PC-9 (cell line): ENCODE measurements at places on chromosomes 6 and 20.

GRCh38 chr6:14750059-14750661 is 495.7 kb upstream of the JARID2 start:
- H3K27ac ChIP-seq = no peak overlapping the region
- H3K4me1 ChIP-seq = 0 out of 2 replicates have a peak, but pooled peaks cover 4% of the 10 kb centered on the region
- H3K36me3 ChIP-seq = no peaks in the 10 kb centered on the region
- no peak for DNase-seq
- no peaks in the 10 kb centered on the region for H3K27me3 ChIP-seq

GRCh38 chr6:31356216-31356945 is 598 bp downstream of the HLA-B start:
- no peaks in the 10 kb centered on the region for H3K36me3 ChIP-seq
- H3K27ac ChIP-seq = no peak overlapping the region
- peaks cover 16% of the 10 kb centered on the region for H3K27me3 ChIP-seq

GRCh38 chr20:44858606-44859360 is 26.7 kb upstream of the YWHAB start:
- no peak overlapping the region for H3K27ac ChIP-seq
- no peak for DNase-seq
- no peak overlapping the region for H3K4me3 ChIP-seq
- peaks cover 15% of the 10 kb centered on the region for H3K4me1 ChIP-seq

GRCh38 chr6:34993213-34993612 is 104.2 kb downstream of the ANKS1A start:
- H3K36me3 ChIP-seq = peaks cover 29% of the 10 kb centered on the region
- no peak for DNase-seq
- H3K4me1 ChIP-seq = no peaks in the 10 kb centered on the region
- H3K27me3 ChIP-seq = no peaks in the 10 kb centered on the region

- DNase-seq = no peak
- H3K27me3 ChIP-seq = no peaks in the 10 kb centered on the region
- no peaks in the 10 kb centered on the region for H3K36me3 ChIP-seq
- H3K4me3 ChIP-seq = no peak overlapping the region
- H3K4me1 ChIP-seq = peaks cover 45% of the 10 kb centered on the region
Observed at GRCh38 chr20:50341880-50342637, 151.4 kb downstream of the CEBPB start.

- no peaks in the 10 kb centered on the region for H3K27me3 ChIP-seq
- no peak overlapping the region for H3K27ac ChIP-seq
- H3K4me1 ChIP-seq = peaks cover 12% of the 10 kb centered on the region
Observed at GRCh38 chr6:35501784-35502183, 4.9 kb upstream of the TEAD3 start.

DNA sequence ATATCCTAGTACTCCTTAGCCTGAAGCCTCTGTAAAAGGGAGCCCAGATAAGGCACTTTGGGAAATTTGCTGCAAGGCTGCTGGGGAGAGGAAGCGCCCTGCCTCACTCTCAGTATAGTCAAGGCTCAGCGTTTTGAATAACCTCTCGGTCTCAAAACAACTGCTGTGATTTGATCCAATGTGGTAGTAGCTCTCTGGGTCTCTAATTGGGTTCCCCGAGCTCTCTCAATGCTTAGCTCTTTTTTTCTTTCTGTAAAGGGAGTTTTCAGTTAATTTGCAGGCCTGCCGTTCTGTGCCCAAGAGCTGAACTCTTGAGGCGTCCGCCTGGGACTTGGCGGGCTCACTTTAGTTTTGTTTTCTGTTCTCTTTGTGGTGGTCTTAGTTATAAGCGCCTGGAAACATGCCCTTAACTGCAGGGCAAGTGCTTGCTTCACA is 41.2 kb downstream of the ZHX3 start:
- no peak for DNase-seq
- H3K36me3 ChIP-seq = no peaks in the 10 kb centered on the region
- H3K27ac ChIP-seq = no peak overlapping the region
- no peaks in the 10 kb centered on the region for H3K4me1 ChIP-seq
- no peak overlapping the region for H3K4me3 ChIP-seq
- no peaks in the 10 kb centered on the region for H3K27me3 ChIP-seq

DNA sequence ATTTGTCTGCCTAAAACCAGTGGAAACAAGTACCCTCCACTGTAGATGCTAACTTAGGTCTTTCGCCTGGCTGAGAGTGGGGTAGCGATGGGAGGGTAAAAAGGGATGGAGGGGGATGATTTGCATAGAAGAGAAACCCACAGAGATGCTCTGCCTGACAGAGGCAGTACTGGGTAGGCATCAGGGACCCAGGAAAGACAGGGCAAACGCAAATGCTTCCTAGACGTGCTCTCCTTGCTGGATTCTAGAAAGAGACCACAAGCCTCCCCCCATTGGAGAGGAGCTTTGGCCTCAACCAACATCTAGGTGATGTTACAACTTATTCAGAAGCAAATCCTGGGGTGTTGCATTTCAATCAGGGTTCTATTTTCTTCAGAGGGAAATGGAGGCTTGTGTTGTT is 3.2 kb downstream of the OLIG3 start:
- H3K27ac ChIP-seq = no peak overlapping the region
- no peaks in the 10 kb centered on the region for H3K36me3 ChIP-seq
- no peak overlapping the region for H3K4me3 ChIP-seq
- no peak for DNase-seq

DNA sequence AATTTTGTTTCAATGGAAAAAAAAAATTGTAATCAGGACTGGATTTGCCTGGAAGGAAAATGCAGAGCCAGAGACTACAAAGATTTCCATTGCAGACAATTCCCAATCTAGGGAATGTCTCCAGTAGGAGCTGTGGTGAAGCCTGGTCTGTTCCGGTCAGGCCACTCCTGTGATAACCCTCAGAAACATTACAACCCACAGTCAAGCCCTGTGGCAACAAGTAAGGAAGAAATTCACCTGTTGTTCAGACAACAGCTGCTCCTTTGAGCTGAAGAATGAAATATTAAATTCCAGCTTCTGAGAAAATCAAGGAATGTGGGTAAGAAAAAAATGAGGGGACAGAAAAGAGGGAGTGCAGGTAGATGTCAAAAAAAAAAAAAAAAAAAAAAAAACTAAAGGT is 8.0 kb downstream of the PRKN start:
- no peaks in the 10 kb centered on the region for H3K36me3 ChIP-seq
- no peak for DNase-seq
- no peak overlapping the region for H3K4me3 ChIP-seq
- no peaks in the 10 kb centered on the region for H3K4me1 ChIP-seq
- no peak overlapping the region for H3K27ac ChIP-seq

DNA sequence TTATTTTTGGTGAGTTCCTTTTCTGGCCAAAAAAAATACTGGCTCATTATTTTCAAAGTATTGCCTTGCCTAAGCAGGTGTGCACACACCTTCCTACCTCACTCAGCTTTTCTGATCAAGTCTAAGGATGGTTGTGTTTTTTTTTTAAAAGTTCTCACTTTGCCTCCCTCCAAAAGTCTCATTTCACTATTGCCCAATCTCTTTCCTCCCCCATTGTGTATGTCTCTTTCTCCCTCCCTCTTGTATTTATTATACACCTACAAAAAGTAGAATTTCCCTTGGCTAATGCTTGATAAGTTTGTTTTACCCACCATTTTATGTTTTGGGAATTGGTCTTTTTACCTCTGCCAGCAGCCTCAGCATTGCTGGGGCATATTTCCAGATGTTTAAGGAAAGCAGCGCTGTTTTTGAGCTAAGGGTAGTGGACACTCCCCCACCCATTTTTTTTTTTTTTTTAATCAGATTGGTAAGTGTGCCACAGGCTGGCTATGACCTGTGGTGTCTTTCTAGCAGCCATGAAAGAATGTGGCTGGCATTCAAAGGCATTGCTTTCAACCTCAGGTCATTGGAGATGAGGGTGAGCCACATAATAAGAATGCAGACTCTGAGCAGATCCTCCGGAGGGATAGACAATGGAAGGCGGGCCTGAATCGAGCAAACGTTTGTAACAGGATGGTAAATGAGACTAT is 668.6 kb downstream of the UTRN start:
- H3K27ac ChIP-seq = peak overlapping the region; percentile 37; the same call in 1 of the 2 replicates
- peak; percentile 76 for DNase-seq
- peaks cover 22% of the 10 kb centered on the region for H3K4me1 ChIP-seq
- no peaks in the 10 kb centered on the region for H3K36me3 ChIP-seq

- no peaks in the 10 kb centered on the region for H3K4me1 ChIP-seq
- H3K27ac ChIP-seq = no peak overlapping the region
- DNase-seq = no peak
- no peak overlapping the region for H3K4me3 ChIP-seq
- H3K36me3 ChIP-seq = no peaks in the 10 kb centered on the region
Observed at GRCh38 chr6:66210964-66211363, 503.9 kb upstream of the EYS start.

DNA sequence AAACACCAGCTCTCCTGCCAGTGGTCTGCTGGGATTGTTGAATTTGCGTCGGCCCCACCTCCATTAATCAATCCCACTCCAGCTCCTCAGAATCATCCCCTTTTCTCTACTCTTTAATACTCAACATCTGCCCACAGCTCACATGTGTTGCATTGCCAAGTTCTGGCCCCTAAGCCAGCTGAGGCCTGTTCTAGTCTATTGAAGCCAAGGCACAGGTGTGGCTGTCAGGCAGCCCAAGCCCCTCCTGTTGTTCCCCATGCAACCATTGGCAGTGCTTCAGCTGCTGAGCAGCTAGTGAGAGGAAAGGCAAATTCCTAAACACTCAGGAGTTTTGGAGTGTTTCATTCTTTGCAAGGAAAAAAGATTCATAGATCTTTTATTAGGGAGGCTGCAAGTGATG is 128.0 kb upstream of the NT5E start:
- no peaks in the 10 kb centered on the region for H3K36me3 ChIP-seq
- H3K4me3 ChIP-seq = no peak overlapping the region
- DNase-seq = no peak
- no peaks in the 10 kb centered on the region for H3K4me1 ChIP-seq
- no peak overlapping the region for H3K27ac ChIP-seq

GRCh38 chr6:156808287-156808686 is 31.1 kb downstream of the ARID1B start:
- H3K4me1 ChIP-seq = no peaks in the 10 kb centered on the region
- no peak overlapping the region for H3K4me3 ChIP-seq
- no peaks in the 10 kb centered on the region for H3K36me3 ChIP-seq
- no peak overlapping the region for H3K27ac ChIP-seq

- no peak for DNase-seq
- no peaks in the 10 kb centered on the region for H3K27me3 ChIP-seq
- H3K27ac ChIP-seq = no peak overlapping the region
- H3K36me3 ChIP-seq = no peaks in the 10 kb centered on the region
- no peaks in the 10 kb centered on the region for H3K4me1 ChIP-seq
Observed at GRCh38 chr6:113921299-113921904, 49.5 kb downstream of the HDAC2 start.

DNA sequence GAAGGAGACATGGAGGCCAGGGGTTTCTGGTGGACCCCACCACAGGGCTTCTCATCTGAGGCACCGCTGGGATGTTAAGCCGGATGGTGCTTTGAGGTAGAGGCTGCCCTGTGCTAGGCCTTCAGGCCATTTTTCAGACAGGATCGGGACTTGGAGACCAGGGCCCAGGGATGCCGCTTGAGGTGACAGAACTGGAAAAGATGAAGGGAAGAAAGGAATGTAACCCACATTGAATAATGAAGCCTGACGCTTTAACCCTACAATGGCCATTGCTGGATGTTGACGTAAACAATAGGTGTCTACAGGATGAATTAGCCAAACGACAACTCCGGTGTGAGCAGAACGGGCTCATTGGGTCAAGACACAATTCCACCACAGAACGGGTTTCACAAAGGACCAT is 62.5 kb downstream of the CEBPB start:
- H3K36me3 ChIP-seq = no peaks in the 10 kb centered on the region
- H3K4me1 ChIP-seq = peaks cover 97% of the 10 kb centered on the region
- DNase-seq = no peak
- H3K27ac ChIP-seq = peak overlapping the region; percentile 99

DNA sequence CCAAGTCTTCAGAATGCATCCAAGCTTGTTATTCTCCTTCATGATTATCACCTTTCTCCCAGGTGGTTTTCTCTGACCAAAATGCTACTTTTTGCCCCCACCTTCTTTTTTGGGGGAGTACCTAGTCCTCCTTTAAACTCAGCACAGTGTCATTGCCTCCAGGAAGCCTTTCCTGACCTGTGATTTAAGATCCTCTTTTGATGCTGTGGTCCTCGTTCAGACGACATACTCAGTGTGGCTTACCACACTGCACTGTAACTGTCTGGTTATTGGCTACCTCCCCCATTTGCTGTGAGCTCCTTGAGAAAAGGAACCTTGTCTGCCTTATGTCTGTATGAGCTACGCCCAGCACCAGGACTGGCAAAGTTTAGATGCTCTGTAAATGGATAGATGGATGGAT is 14.6 kb downstream of the SAYSD1 start:
- no peak overlapping the region for H3K4me3 ChIP-seq
- H3K4me1 ChIP-seq = no peaks in the 10 kb centered on the region
- DNase-seq = no peak

DNA sequence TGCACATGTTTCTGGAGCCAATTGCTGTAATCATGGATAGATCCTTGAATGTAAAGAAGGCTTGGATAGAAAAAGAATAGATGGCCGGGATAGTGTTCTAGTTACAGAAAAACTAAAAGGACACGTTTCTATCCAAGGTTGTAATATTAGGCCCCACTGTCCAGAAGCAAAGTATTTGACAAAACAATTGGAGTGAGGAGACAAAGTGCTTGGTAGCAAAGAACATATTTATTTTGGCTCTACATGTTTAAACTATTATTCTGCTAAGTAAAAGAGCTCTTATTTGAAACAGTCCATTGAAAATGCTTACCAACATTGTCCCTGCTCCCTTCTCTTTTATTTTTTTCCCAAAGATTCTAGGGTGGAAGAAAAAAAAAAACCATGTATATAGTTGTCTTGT is 94.4 kb downstream of the MYO6 start:
- H3K4me1 ChIP-seq = peaks cover 6% of the 10 kb centered on the region
- H3K36me3 ChIP-seq = peaks cover 6% of the 10 kb centered on the region; the same call in 1 of the 2 replicates
- no peak overlapping the region for H3K4me3 ChIP-seq
- H3K27me3 ChIP-seq = no peaks in the 10 kb centered on the region
- no peak for DNase-seq
- no peak overlapping the region for H3K27ac ChIP-seq

GRCh38 chr6:17086469-17086868 is 15.4 kb upstream of the STMND1 start:
- H3K4me1 ChIP-seq = no peaks in the 10 kb centered on the region
- peak; percentile 55 for DNase-seq
- H3K27ac ChIP-seq = no peak overlapping the region

DNA sequence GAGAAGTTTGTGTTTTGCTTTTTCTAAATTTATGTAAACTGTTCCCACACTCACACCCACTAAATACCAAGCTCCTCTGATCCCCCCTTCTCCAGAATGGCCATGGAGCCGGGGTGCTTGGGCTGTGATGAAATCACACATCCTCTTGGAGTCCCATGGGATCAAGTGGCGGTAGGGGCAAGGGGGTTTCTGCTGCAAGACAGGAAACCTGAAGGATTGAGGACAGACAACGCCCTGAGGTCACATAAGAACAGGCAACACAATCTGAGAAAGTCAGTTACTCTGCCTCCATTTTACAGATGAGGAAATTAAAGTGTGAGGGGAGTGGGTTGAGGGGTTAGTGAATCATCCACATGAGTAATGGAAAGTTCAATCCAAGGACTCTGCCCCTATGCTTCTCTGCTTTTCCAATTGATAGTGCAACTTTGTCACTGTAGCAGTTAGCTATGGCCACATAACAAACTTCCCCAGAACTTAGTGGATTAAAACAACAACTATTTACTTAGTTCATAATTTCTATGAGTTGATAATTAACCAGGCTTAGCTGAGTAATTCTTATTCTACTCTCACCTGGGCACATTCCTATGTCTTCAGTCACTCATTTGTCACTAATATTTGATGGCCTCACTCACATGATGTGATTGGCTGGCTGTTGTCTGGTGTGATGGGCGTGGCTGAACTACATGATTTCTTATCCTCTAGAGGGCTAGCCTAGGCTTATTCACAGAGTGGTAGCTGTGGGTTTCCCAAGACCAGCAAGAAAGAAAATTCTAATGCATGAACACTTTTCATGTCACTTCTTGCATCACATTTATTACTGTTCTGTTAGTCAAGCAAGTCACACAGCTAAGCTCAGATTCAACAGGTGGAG is 311.1 kb upstream of the RNF24 start:
- no peaks in the 10 kb centered on the region for H3K36me3 ChIP-seq
- peaks cover 5% of the 10 kb centered on the region; the same call in 1 of the 2 replicates for H3K4me1 ChIP-seq
- DNase-seq = peak; percentile 65
- no peak overlapping the region for H3K27ac ChIP-seq
